Cortex of kidney (tissue), 1 donor: ENCODE measurements at places on chromosomes 4 and X.

- DNase-seq: no peak
Measured at GRCh38 chr4:107388736-107389274, 331.2 kb downstream of the PAPSS1 start.

DNA sequence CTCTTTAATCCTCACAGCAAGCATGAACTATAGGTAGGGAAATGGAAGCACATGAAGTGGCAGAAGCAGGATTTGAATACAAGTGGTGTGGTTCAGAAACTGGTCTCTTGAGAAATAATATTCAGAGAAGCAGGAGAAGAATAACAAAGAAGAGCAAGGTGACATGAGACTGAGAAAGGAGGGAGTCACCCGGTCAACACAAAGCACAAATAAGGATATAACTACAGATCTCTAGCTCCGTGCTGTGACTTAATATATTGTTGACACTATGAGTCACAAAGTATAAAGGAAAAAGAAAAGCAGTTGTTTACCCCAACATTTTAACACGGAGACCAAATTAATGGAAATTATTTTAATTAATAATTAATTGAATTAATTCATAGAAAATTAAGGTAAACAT lies 204.5 kb downstream of the CPE start:
- no peak for DNase-seq

DNA sequence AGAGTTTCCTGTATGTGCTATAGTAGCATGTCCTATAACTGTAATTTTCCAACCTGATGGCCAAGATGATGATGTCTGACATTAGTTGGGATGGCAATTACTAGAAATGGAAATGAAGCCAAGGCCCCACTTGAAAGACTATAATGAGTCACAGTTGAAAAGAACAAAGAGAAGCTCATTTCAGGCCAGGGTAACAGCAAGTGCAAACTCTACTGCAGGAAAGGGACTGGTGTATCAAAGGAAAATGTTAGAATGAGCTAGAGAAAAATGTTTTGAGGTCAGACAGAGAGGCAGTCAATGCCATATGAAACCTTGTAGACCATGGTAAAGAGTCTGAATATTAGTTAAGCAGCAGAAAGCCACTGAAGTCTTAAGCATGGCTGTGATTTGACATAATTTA lies 146.2 kb upstream of the SH3RF1 start:
- DNase-seq: no peak

GRCh38 chr4:43481526-43481925 lies 589.0 kb downstream of the GRXCR1 start:
- no peak for DNase-seq

DNA sequence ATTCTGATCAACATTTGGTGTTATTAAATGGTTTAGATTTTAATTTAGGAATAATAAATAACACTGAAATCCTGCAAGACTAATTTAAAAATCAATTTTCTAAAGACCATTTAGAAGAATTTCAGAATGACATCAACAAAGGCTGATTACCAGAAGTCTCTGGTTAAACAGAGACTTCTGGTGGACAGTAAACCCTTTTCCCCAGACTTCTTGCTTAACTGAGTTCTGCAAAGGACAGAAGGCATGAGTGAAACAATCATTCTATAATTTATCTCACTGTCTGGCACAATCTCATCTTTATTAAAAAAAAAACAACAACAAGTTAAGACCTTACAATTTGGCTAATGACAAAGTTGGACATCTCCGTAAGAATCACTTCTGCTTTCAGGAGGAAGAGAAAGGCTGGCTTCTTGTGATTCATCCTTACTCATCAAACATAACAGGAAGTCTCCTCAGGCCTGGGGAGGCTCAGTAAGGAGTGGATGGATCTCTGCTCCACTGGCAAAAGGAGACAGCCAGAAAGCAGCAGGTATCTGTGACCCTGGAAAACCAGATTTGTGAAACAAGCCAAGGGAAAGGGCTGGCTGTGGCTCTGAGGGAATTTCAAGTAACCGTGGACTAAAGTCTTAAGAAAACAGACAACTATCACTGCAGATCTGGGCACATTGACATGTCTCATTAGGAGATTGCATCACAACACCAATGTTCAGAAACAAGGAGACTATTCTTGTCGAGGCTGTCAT lies 908 bp upstream of the TLR6 start:
- no peak for DNase-seq

DNA sequence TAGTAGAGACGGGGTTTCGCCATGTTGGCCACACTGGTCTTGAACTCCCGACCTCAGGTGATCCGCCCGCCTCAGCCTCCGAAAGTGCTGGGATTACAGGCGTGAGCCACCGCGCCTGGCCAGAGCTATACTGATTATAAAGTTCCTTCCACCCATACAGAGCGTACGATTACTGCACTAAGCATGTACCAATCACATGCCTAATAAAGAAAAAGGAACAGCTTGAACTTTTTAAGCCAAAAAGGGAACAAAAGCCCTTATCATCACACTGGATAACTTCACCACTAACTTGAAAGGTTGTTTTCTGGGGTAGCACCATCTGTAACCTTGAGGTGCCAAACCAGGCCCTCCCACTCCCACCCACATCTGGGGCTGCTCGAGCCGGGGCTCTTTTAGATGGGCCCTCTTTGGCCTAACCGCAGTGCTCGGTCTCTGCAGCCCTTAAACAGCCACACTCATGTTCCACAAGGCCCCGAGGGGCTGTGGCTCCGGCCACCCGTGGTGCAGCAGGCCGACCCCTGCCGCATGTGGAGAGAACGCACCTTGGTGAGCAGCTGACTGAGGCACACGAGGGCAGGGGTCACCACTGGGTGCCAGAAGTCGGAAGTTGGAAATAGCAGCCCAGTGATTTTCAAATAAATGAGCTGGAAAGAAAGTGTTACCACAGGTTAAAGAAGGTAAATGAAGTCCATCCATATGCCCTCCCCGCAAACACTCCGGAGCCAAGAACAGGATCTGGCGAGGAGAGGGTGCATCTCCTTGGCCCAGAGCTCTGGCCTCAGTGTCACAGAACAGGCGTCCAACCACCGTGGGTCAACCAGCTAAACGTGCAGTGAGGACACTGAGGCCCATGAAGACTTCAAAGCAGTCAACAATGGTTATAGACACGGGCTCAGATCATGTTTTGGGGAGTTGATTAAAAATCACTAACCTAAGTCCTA lies 18.4 kb downstream of the NOP14 start:
- DNase-seq: no peak

DNA sequence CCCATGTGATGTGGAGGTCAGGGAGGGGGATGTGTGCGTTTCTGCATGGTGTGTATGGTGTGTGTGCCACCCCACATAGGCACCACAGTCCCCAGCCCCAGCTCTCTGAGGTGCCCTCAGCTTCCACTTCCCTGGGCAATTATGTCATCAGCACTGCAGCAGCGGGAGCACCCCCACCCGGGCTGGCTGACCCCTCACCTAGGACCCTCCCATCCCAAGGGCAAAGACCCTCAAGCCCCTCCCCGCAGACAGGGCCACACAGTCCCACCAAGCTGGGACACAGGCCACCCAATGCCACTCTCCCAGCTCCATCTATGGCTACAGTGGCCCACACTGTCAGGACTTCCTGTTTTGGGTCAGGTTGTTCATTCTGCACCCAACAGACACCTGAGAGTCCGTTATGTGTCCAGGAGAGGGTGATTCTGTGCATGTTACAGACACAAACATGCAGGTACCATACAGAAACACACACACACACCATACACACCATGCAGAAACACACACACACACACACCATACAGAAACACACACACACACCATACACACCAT lies 75.2 kb downstream of the JAKMIP1 start:
- DNase-seq: no peak

DNA sequence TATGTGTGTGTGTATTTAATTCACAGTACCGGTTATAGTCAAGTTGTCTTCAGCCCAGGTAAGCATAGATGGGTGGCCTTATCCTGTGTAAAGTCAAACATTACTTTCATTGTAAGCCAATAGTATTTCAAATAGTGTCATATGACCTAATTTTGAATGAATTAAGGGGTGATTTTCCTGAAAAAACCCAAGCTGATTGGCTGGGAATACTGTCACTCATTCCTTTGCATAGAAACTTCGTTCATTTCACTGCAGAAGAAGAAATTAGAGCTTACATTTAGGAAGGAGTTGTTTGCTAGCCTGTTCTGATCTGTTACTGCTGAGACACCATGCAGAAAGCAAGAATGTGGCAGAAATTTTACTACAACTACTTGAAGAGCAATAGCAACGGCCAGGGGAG lies 45.4 kb downstream of the SMARCAD1 start:
- DNase-seq: no peak

GRCh38 chr4:55539658-55540057 lies 7.1 kb downstream of the CLOCK start:
- DNase-seq: no peak

DNA sequence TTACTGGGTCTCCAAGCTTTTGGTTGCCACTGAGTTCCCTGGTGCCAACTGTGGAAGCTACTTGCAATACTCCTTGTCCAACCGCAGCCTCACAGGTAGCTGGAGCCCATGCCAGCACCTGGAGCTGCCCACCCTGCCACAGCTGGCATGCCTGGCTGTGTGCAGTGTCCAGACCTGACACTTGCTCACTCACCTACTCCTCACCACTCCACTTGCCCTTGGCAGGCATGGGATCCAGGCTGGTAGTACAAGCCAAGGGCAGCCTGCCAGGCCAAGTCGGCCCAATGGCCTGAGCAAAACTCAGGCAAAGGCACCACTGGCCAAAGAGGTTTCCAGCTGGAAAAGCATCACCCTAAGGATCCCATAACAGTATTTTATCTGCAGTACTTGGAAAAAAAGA lies 246.3 kb downstream of the PDGFC start:
- no peak for DNase-seq

DNA sequence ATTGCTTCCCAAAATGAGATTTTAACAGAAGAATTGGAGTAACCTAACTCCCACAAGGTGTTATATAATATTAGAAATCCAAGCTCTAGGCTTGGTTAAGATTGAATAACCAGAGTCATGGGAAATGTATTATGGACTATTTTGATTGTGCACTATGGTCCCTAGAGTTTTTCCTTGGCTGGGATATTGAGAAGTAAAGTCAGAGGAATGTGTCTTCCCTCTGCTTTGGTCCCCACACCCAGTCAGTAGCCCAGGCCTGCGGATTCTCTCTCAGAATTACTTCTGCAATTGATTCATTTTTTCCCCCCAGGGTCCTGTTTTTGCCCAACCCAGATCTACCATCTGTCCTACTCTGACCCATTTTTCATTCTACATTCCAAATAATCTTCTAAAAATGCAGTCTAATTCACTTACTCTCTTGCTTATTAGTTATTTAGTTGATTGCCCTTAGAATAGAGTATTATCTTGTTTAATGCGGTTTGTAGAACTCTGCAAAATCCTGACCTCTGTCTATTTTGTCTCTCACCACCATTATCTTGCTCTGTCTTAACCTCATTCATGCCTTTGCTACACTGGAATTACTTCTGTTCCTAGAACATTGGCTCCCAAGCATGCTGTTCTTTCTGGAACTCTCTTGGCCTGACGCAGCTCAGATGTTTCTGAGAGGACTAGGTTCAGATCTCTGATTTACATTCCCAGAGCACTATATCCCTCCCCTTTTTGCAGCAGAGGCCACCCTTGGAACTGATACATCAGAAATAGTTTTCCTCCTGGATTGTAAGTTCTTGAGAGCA lies 23.6 kb downstream of the GUCY1A1 start:
- no peak for DNase-seq

- no peak for DNase-seq
Measured at GRCh38 chr4:168240821-168241220, 77.7 kb downstream of the DDX60 start.

DNA sequence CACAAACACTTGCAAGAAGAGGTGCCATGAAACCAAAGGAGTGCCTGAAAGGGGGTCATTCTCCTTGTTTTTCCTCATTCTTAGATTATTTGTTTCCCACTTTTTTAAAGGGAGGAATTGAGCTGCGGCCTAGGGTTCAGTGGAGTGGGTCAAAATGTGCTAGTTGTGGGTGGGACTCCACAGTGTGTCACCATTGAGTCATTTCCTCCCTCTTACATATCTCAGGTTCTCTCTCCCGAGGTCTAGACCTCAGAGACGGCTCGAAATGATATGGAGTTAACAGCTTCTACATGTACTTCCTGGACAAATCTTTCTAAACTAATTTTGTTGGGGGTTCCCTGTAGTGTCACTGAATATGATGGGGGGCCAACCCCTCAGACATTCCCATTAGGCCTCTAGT lies 328.4 kb upstream of the SPANXN1 start:
- DNase-seq: no peak

- no peak for DNase-seq
Measured at GRCh38 chr4:13966231-13967195, 339.0 kb upstream of the BOD1L1 start.

GRCh38 chrX:64205441-64205734 lies at the start of gene AMER1:
Gene AMER1 (minus strand): TSS chrX:64205708. CDS start chrX:64193286, 12,422 bp downstream.
- DNase-seq: no peak

GRCh38 chr4:41977709-41978108 lies 3.8 kb upstream of the DCAF4L1 start:
- no peak for DNase-seq

DNA sequence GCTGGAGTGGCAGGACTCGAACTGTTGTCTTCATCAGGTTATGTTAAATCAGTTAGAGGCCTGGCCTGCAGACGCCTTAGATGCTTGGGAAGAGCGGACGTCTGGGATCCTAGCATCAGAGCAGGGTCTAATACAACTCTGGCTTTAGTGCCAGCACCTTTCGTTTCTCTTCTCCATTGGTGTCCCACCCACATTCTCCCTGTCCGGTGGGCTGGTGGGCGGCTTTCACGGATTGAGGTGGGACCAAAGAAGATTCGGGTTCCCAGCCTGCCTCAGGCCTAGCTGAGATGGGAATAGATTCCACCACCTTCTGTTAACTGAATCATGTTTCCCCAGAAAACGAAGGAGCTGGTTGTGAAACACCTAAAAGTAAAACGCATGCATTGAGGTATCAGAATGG lies 939 bp downstream of the PDK3 start:
- DNase-seq: no peak

- DNase-seq: no peak
Measured at GRCh38 chr4:77026322-77026704, 49.5 kb downstream of the CCNI start.

DNA sequence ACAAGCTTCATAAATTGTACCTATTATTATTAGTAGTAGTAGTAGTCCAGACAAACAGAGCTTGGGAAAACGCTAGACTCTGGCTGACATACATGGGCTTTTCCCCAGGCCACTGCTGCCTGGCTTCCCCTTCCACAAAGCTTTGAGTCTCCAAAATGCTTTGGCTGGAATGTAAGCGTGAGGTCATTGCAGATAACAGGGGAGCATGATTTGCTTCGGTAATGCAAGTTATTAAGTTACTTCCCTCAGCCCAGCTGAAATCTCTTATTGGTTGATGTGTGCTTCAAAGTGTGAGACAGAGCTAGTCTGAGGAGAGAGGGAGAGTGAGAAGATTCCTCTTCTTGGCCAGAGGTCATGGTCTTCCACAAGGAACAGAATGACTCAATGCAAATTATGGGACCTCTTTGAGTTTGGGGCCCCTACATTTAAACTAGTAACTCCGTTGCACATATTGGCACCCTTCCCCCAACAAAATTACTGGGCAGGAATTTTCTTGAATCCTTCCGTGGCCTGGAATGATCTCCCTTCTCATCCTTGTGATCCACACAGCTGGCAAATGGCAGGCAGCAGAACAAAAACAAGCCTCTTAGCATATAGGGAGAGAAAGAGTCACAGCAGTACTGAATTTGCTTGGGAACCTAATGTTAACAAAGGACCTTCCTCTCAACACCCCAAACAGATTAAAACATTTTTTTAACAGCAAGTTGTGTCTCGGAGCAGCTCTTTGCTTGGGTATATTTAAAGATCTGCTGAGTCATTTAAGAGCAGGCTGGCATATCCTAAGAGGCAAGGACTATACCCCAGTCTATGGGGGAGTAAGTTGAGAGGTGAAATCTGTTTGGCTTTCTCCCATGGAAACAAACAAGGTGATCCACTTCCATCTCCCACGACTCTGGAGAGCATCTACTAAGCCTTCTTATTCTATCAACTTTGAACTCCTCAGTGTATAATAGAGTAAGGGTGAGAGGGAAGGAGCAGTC lies 19.9 kb downstream of the AR start:
- DNase-seq: no peak
